ENCODE measurements at places on chromosomes 2 and 18. TPM values are rescaled to one million over a fixed set of nuclear protein-coding genes. Genes with fewer than 3 reads are reported as not detected.

- H3K27ac ChIP-seq, result no peak overlapping the region
- H3K36me3 ChIP-seq, result no peaks in the 10 kb centered on the region
- H3K4me3 ChIP-seq, result no peak overlapping the region
These were observed 515.4 kb upstream of the SOX11 start for GRCh38 chr2:5176764-5177163.

The DTYMK gene
- 66.7 TPM for total RNA-seq

The SIX2 gene
- 13.8 TPM for total RNA-seq

GRCh38 chr2:209974576-209974975, 27.9 kb upstream of the RPE start:
- H3K4me3 ChIP-seq, result no peak overlapping the region
- H3K27me3 ChIP-seq, result no peaks in the 10 kb centered on the region
- H3K36me3 ChIP-seq, result no peaks in the 10 kb centered on the region
- no peak overlapping the region for H3K27ac ChIP-seq

DNA sequence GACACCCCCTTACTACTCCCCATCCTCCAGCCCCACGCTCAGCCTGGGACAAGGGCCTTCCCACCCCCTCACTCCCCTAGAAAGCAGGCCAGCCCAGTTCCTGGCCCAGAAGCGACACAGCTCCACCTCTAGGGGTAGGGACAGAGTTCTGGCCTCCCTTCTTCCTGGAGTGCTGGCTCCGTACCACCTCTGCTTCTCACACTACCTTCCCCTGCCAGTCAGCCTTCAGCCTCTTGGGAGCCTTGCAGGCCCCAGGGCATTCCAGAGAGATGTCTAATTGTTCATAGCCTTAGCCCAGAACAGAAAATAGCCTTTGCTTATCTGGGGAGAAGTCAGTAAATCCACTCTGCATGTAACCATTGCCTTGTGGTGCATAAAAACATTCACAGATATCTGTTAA, 13.1 kb upstream of the CATIP start:
- no peaks in the 10 kb centered on the region for H3K27me3 ChIP-seq
- peak overlapping the region; percentile 52 for H3K27ac ChIP-seq
- no peak for DNase-seq

GRCh38 chr2:216292886-216293301, 79.4 kb downstream of the MARCHF4 start:
- no peak for DNase-seq
- peaks cover 1% of the 10 kb centered on the region for H3K27me3 ChIP-seq
- H3K4me1 ChIP-seq, result peaks cover 6% of the 10 kb centered on the region
- H3K36me3 ChIP-seq, result no peaks in the 10 kb centered on the region
- no peak overlapping the region for H3K4me3 ChIP-seq

- peaks cover 64% of the 10 kb centered on the region for H3K36me3 ChIP-seq
These were observed 9.2 kb downstream of the TGIF1 start for GRCh38 chr18:3458952-3459853.

GRCh38 chr2:74927621-74928020, 30.8 kb upstream of the POLE4 start:
- no peak overlapping the region for H3K27ac ChIP-seq
- DNase-seq, result no peak
- no peaks in the 10 kb centered on the region for H3K4me1 ChIP-seq

- H3K4me3 ChIP-seq, result no peak overlapping the region
These were observed 359.9 kb upstream of the SLC14A2 start for GRCh38 chr18:45255197-45255890.

All from type B pancreatic cell (in vitro differentiated cells).